Epithelial cell of proximal tubule (primary cell): ENCODE measurements at places on chromosomes 3 and 15. TPM values are rescaled to one million over a fixed set of nuclear protein-coding genes. Genes with fewer than 3 reads are reported as not detected.

- DNase-seq, result no peak
Measured at GRCh38 chr15:48634893-48635292, 10.6 kb downstream of the FBN1 start.

Gene SLC28A2
- not detected in 2 replicates for total RNA-seq

DNA sequence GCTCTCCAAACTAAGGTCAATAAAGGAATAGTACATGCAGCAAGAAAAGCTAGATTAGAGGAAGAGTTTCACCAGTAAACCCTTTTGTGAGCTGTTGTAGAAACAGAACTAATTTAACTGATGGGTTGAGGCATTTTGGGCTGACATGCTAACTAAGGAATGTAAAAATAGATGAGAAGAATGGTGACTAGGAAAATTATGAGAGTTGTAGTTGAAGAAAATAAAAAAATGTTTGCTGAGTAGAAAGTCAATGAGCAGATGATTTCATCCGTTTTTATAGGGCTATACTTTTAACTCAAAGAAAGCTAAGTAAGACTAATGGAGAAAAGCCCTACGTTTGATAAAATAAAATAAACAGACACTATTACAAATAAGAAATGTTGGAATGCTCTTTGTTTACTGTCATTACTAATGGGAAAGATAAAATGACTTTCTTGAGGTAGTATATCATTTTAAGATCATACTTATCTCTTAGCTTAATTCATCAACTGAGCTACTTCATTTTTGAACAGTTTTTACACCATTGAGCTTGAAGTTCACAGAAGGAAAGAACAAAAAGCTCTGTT, 209.4 kb upstream of the DPH6 start:
- no peak for DNase-seq

DNA sequence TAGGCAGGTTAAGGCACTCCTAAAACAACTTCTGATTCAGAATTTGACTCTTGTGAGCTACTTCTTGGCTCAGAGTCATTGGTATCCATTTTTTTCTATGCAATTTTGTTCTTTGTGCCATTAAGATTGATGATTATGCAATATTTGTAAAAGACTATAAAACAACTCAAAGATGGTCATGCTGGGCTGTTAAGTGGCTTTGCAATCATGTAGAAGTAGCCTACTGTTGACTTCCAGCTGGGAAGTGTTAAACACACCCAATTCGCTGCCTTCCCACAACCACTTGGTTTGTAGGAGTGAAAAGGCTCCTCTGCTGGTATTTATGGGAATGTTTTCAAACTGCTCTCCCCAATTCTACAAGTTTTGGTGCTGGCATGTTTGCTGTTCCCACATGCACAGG, 74.7 kb upstream of the COL6A6 start:
- DNase-seq, result no peak

GRCh38 chr3:50435371-50436113, 67.9 kb downstream of the CACNA2D2 start:
- DNase-seq, result no peak

Gene ITIH4
- total RNA-seq, result 0.07 TPM in 1 of 2 replicates, not detected in the other

DNA sequence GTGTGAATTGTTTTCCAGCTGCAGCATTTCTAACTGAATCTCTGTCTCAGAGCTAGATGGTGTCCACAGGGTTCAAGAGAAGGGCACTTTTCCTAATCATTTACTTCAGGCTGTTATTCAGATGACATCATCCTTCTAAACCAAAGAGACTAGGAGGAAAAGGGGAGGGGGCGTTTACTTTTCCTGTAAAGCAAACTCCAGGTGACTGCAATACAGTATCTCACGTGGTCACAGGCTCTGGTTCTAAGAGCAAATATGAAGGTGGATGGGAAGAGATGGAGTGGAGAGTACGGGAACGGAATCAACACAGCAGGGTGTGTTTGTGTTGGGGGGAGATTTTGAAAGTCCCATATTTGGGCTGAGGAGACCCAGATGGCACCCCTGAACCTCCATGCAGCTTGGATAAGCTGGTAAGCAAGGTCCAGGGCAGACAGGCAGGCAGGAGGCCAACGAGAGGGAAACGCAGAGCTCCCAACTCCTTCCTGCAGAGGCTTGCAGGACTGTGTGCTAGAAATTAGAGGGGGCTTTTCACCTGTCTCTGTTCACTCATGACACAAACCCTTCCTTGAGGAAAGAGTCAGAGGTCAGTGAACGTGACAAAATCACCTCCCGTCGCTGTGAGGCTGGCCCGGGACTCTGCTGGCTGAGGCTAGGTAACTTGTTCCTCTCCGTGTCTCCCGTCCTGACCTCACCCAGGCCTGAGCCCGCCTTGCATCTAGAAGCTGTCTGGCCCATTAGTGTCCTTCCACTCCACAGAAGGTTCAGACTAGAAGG, 151.2 kb downstream of the OPA1 start:
- peak; percentile 61 for DNase-seq

DNA sequence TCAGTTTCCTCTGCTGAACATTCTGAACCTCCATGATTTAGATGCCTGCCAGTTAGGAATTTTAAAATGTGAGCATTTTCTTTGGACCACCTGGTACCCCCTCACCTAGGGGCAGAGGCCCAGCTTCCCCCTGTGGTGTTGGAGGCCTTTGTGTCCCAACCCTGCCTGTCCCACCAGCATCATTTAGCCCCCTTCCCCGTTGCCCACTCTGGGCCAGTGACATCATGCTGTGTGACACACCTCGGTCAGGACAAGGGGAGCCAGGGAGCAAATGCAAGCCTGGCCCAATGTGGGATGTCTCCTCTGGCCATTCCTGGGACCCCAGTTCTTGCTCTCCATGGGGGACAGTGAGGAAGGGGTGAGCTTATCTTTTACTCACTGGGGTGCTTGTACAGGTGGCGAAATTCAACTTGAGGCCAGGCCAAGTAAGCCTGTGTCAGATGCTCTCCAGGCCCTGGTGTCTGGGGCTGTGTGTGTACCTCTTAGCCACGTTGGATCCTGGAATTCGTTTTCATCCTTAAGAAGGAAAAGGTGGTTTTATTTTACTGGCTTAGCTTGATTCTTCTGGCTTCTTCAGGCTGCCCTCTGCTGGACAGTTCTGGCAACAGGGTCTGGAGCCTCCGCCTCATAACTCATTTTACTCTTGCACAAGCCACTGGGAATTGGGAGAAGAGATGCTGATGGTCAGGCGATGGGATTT, 49.7 kb upstream of the MYZAP start:
- no peak for DNase-seq

- no peak for DNase-seq
Measured at GRCh38 chr3:78506581-78507195, 1261.1 kb downstream of the ROBO1 start.

DNA sequence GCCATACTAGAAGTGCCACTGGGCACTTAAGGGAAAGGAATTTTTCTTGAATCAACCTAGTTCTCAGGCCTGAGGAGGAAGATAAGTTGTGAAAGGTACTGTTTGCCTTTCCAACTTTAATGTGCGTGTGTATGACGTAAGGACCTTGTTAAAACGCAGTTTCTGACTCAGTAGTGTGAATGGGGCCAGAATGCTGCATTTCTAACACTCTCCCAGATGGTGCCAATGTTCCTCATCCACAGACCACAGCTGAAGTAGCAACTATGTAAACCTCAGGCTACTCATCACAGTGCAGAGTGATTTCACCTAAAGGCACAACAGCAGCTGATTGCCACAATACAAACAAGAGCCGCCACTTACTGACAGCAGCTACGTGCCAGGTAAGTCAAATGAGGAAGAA, 103.6 kb downstream of the OTOL1 start:
- DNase-seq, result no peak

DNA sequence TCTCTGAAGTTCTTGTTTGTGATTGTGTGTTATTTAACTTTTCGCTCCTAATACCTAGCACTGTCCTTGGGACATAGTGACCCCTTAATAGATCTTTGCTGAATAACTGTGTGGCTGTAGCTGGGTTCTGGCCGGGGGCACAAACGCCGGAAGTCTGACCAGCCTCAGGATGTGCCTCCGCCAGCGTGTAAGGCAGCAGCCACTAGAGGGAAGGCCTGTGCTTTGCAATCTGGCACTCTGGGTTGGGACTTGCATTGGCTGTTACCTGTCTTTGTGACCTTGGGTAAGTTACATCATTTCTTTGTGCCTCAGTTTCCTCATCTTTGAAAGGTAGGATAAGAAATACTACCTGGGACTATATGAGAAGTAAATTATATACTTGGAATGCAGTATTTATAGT, 158.7 kb downstream of the GHSR start:
- no peak for DNase-seq

DNA sequence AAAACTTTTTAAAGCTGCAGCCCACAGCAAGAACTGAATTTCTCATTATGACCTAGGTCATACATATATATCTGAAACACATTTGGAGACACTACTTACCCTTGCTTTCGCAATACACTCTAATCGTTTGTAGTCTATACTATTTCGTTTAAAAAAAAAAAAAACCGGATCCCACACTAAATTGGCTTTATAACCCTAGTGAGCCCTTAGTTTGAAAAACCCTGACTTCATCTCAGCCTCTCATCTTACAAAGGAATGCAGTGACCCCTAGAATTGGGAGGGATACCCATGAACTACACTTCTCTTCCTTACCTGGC, 4.2 kb downstream of the RARRES1 start:
- no peak for DNase-seq

- DNase-seq, result no peak
Measured at GRCh38 chr3:156760333-156760732, 65.8 kb upstream of the LEKR1 start.

Gene SPATA12
- 0.06 and 0.43 TPM in 2 replicates for total RNA-seq

- peak; percentile 18 for DNase-seq
Measured at GRCh38 chr3:152177757-152178156, 91.0 kb upstream of the MBNL1 start.

Gene LMOD3
- total RNA-seq, result not detected in 2 replicates

GRCh38 chr3:25156626-25157025, 271.4 kb upstream of the RARB start:
- DNase-seq, result peak; percentile 45

DNA sequence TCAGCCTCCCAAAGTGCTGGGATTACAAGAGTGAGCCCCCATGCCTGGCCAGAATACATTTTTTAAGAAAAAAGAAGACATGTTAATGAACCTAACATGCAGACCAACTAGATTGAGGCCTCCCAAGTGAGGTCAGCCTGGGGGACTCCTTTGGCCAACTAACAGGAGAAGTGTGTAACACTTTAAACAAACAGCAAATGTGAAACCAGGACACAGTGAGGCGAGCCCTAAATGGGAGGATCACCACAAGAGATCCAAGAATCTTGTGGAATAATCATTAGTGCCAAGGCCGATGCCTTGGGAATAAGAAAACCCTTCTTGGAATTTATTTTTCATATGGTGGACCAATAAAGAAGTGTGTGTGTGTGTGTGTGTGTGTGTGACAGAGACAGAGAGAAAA, 73.9 kb downstream of the ATP10A start:
- no peak for DNase-seq

DNA sequence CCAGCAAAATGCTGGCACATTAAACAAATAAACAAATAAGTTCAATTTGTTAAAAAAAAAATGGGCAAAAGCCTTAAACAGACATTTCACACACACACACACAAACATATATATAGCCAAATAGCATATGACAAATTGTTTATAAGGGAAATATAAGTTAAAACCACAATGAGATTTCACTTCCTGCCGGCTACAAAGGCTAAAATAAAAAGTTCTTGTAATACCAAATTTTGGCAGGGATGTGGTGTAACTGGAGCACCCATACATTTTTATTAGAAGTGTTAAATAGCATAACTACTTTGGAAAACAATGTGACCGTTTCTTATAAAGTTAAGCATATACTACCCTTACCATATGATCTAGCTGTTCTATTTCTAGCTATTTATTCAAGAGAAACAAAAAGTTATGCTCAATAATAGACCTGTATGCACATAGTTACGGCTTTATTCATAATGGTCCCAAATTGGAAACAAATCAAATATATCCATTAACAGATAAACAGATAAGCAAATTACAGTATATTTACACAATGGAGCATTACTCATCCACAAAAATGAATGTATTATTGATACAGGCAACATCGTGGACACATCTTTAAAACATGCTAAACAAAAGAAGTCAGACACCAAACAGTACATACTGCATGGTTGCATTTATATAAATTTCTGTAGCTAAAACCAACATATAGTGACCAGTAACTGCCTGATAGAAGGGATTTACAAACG, 93.9 kb downstream of the EOMES start:
- DNase-seq, result no peak

Gene UBAP1L
- 0.07 and 0.23 TPM in 2 replicates for total RNA-seq

Gene DUOX2
- not detected in 2 replicates for total RNA-seq

GRCh38 chr3:112013058-112013783, 14.5 kb downstream of the TAGLN3 start:
- DNase-seq, result peak; percentile 32

Gene CIAO2A
- total RNA-seq, result 92.3 and 101 TPM in 2 replicates

DNA sequence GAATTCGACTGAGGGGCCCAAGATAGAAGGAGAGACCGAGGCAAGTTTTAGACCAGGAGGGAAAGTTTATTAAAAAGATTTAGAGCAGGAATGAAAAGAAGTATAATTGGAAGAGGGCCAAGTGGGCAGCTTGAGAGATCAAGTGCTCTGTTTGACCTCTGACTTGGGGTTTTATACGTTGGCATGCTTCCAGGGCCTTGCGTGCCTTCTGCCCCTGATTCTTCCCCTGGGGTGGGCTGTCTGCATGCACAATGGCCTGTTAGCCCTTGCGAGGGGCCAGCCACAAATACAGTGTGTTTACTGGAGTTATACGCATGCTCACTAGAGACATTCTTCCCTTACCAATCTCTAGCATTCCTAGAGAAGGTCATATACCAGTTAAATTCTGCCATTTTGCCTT, 70.7 kb upstream of the LARS2 start:
- no peak for DNase-seq

GRCh38 chr15:68782589-68783161, 38.0 kb downstream of the ANP32A start:
- no peak for DNase-seq

DNA sequence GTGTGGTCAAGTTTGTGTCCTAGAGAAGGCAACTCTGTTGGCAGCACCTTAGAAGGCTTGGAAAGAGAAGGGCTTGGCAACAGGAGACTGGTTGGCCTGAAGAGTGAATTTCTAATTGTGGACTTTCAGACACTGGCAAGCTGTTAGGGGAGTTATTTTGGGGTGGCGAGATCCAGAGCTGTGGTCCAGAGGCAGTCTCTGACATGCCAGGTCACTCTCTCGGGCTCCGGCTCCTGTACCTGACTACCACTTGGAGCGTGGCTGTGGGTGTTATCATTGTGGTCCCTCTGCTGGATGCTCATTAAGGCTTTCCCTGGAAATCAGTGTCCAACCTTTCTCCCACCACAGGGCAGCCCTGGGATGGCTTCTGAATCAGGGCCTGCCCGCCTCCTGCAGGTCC, 209.0 kb downstream of the SLCO3A1 start:
- DNase-seq, result no peak

Gene GOLGA6L7
- not detected in 2 replicates for total RNA-seq

Gene ZNF197
- total RNA-seq, result 4.8 and 7.3 TPM in 2 replicates
